Pericardium fibroblast (primary cell): ENCODE measurements at places on chromosomes 2 and 18. TPM values are rescaled to one million over a fixed set of nuclear protein-coding genes. Genes with fewer than 3 reads are reported as not detected.

The FNDC4 gene
- total RNA-seq: 15.2 and 17.4 TPM in 2 replicates

The CCDC102B gene
- 4.8 and 5.8 TPM in 2 replicates for total RNA-seq

The DYSF gene
- total RNA-seq: 0.70 and 9.4 TPM in 2 replicates

The AMER3 gene
- total RNA-seq: not detected in 2 replicates

The GNLY gene
- total RNA-seq: not detected in 2 replicates

The INPP5D gene
- total RNA-seq: 0.12 and 0.17 TPM in 2 replicates

The KCNE4 gene
- total RNA-seq: 14.1 and 21.5 TPM in 2 replicates

The DSG2 gene
- total RNA-seq: 1.4 and 10.0 TPM in 2 replicates

The RMND5A gene
- 15.2 and 34.8 TPM in 2 replicates for total RNA-seq

The KCNS3 gene
- total RNA-seq: 1.2 TPM in 1 of 2 replicates, not detected in the other

The FLACC1 gene
- total RNA-seq: not detected in 2 replicates

The TMEM37 gene
- total RNA-seq: 2.0 and 7.6 TPM in 2 replicates

The TXNDC2 gene
- 0.12 TPM in 1 of 2 replicates, not detected in the other for total RNA-seq

The DSC1 gene
- total RNA-seq: under 0.01 TPM in 1 of 2 replicates, not detected in the other

The KCNG2 gene
- 0.47 and 2.2 TPM in 2 replicates for total RNA-seq

The SLC5A7 gene
- total RNA-seq: not detected in 2 replicates

The MRPS5 gene
- 34.5 and 35.1 TPM in 2 replicates for total RNA-seq

The MAP3K19 gene
- not detected in 2 replicates for total RNA-seq

The CAPN14 gene
- total RNA-seq: 0.09 TPM in 1 of 2 replicates, not detected in the other

The LAMA1 gene
- 19.0 and 22.1 TPM in 2 replicates for total RNA-seq

The CD28 gene
- total RNA-seq: 0.12 TPM in 1 of 2 replicates, not detected in the other

The ABCG8 gene
- total RNA-seq: not detected in 2 replicates

The NEB gene
- 0.12 and 3.5 TPM in 2 replicates for total RNA-seq

The TACR1 gene
- total RNA-seq: under 0.01 and 0.82 TPM in 2 replicates

The CDH19 gene
- 0.12 TPM in 1 of 2 replicates, not detected in the other for total RNA-seq

The PRKRA gene
- total RNA-seq: 35.9 and 42.6 TPM in 2 replicates

The AQP12A gene
- total RNA-seq: not detected in 2 replicates

The SNED1 gene
- total RNA-seq: 17.0 and 27.7 TPM in 2 replicates

The CFC1 gene
- not detected in 2 replicates for total RNA-seq

The MATN3 gene
- total RNA-seq: 2.1 and 2.9 TPM in 2 replicates

The CYP26B1 gene
- total RNA-seq: 0.51 and 3.5 TPM in 2 replicates

The PAX8 gene
- 0.35 and 2.0 TPM in 2 replicates for total RNA-seq

The ASAP2 gene
- 18.8 and 20.3 TPM in 2 replicates for total RNA-seq

The ZNF532 gene
- 42.9 and 70.7 TPM in 2 replicates for total RNA-seq

The SLC4A3 gene
- 3.4 and 9.3 TPM in 2 replicates for total RNA-seq

The UGT1A10 gene
- not detected in 2 replicates for total RNA-seq

The COL6A3 gene
- 649 and 1,527 TPM in 2 replicates for total RNA-seq

The ALLC gene
- total RNA-seq: not detected in 2 replicates

The CD302 gene
- total RNA-seq: 18.7 and 31.6 TPM in 2 replicates

The ARHGAP28 gene
- total RNA-seq: 20.3 and 24.1 TPM in 2 replicates

The HOXD12 gene
- not detected in 2 replicates for total RNA-seq

The CCDC141 gene
- 0.17 TPM in 1 of 2 replicates, not detected in the other for total RNA-seq

The SLC30A3 gene
- total RNA-seq: not detected in 2 replicates

The DNAH7 gene
- total RNA-seq: 0.09 and 0.35 TPM in 2 replicates

The VSNL1 gene
- 0.09 TPM in 1 of 2 replicates, not detected in the other for total RNA-seq

The VIT gene
- total RNA-seq: 1.2 and 3.4 TPM in 2 replicates

The CACNB4 gene
- 0.93 and 2.0 TPM in 2 replicates for total RNA-seq
